ENCODE measurements at places on chromosomes 1 and 21.

- no peak for DNase-seq
These were observed 25.5 kb upstream of the PRSS38 start for GRCh38 chr1:227790034-227790400.

GRCh38 chr1:229627003-229627402 is 956 bp downstream of the URB2 start:
- no peak for DNase-seq

DNA sequence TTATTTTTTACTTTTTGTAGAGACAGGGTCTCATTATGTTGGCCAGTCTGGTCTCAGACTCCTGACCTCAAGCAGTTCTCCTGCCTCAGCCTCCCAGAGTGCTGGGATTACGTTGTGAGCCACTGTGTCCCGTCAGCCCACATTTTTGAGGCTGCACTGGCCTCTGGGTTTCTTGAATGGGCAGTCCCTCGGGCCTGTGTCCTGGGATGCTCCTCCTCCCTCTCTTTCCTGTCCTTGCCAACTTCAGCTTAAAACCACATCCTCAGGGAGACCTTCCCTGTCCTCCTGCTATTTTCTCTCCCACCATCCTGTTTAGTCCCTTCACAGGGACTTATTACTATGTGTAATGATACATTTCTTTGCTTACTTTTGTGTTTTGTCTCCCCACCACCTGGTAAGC is 31.4 kb upstream of the LYST start:
- no peak for DNase-seq

GRCh38 chr1:67250051-67250653 is 57.5 kb upstream of the IL12RB2 start:
- DNase-seq: no peak

DNA sequence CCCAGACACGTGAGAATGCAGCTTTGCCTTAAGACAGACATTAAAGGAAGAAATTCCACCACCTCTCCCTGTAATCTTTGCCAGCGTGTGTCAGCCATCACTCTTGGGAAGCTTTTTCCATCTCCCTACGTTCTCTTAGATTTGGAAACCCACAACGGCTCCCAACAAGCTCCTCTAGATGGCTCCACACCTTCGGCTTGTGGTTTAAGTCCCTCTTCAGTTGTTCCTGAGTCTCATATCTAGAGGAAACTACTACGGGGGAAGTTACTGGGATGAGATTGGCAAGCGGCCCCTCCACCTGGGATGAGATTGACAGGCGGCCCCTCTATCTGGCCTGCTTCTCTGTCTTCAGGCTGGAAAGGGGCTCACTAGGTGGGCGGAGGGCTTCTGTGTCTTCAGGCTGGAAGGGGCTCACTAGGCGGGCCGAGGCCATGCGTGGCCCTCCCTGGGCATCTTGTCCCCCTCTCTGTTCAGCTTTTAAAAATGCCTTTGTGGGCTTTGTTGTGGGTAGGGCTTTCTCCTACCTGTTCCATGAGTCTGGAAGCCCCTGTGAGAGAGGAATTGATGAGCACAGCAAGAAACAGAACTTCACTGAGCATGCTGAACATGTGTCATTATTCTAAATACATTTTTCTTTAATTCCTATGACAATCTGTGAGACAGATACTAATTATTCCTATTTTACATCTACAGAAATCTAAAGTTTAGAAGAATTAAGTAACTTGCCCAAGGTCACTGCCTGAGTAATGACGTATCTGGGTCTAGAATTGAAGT is 670.5 kb downstream of the KIF26B start:
- no peak for DNase-seq

- DNase-seq: peak; percentile 63
These were observed 1.9 kb downstream of the SLC6A9 start for GRCh38 chr1:44029260-44029910.

Data from NCI-H1105 treated with DMSO at 0.1 percent for 48 hours (cell line).